Cerebellar nuclear complex (tissue), 1 donor: ENCODE measurements at places on chromosomes 5 and 9.

- no peak for DNase-seq
These were observed 1084.2 kb upstream of the COX7C start for GRCh38 chr5:85533341-85534047.

DNA sequence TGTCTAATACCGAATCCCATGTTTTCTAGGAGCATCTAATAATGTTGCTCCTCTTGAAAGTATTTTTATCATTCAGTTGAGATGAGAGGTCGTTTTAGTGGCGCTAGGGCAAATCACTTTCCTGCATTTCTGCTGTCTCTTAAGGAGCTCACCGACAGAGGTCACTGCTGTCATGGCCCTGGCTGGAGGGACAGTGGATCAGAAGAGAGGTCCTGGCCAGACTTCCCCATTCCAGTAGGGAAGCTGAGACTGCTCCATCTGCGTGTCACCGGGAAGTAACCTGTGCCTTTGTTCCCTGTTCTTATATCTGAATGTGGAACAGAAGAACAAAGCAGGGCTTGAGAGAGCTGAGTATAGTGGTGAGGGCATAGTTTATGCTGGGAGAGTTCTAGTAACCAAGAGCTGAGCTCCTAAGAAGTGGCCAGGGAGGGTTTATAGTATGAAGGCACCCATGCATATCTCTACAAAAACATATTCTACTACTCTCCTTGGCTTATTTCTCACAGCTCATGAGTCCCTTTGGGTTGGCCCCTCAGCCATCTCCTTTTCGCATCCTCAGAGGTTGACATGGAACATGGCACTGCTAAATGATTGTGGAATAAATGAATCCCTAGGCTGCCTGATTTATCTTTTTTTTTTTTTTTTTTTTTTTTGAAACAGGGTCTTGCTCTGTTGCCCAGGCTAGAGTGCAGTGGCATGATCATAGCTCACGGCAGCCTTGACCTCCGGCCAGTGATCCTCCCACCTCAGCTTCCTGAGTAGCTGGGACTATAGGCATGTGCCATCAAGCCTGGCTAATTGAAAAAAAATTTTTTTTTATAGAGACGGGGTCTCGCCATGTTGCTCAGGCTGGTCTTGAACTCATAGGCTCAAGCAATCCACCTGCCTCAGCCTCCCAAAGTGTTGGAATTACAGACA lies 27.2 kb downstream of the ATP6V0E1 start:
- no peak for DNase-seq

DNA sequence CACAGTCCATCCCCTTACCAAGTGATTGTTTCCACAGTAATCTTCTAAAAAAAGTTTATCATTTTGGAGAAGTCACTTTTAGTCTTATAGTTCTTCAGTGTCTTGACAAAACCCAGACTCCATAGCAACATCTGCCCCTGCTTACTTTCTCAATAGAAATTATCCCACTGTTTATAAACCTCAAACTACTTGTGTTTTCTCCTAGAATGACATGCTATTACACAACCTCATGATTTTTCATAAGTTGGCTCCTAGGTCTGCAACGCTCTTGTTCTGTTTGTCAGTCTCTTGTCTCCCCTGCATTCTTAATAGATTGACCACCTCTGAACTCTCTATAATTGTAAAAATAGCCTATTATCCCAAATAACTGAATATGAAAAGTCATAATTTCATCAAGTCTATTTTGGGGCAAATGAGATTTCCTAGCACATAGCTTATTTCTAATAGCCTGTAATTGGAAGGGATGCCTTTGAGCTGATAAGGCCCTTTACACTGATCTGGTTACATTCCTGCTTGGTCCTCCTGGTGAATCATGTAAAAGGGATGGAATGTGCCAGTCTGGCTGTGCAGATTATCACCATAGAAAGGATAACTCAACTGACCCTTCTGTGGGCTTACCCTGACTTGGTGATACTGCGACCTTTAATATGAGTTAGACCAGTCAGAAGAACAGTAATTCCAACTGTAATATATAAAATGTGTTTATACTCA lies 69.6 kb downstream of the CHSY3 start:
- no peak for DNase-seq

DNA sequence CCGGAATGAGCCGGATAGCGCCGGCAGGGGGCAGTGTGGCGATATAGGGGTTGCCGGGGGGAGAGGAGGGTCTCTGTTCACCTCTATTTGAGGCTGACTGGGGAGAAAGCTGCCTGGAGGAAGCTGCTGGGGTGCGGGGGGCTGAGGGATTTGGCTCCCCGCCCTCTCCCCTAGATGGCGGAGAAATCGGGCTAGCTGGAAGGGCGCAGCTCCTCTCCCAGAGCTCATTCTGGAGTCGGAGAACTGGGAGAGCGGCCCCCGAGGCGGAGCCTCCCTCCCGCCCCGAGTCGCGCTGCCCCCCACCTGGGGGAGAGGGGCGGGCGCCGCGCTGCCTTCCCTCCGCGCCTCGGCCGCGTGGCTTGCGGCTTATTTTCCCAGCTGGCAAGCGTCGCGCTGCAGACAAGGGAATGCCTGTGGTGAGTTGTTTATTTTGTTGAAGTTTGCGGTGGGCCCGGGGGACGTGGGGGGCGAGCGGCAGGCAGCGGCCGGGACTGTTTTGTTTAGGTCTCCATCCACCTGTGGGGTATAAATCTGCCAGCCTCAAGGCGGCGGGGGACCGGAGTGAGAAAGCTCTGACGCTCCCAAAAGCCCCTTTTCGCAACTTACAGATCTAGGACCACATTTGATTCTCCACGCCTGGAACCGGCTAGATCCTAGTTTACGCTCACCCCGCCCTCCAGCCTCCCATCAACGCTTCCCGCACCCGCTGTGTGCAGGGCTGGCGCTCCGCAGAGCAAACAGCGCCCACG lies 4.1 kb upstream of the RGMB start:
- no peak for DNase-seq

- DNase-seq, result no peak
These were observed 77.6 kb downstream of the JAK2 start for GRCh38 chr9:5062631-5063030.

- DNase-seq, result no peak
These were observed 86.9 kb upstream of the RPS23 start for GRCh38 chr5:82365026-82365425.

GRCh38 chr9:106892632-106893031 lies 29.7 kb downstream of the ZNF462 start:
- DNase-seq, result no peak

- no peak for DNase-seq
These were observed 88.3 kb upstream of the CCDC112 start for GRCh38 chr5:115384587-115385375.

- DNase-seq, result no peak
These were observed 100.9 kb downstream of the ATP10B start for GRCh38 chr5:160750938-160751657.

- no peak for DNase-seq
These were observed 289.9 kb downstream of the SLIT3 start for GRCh38 chr5:169011009-169011408.

DNA sequence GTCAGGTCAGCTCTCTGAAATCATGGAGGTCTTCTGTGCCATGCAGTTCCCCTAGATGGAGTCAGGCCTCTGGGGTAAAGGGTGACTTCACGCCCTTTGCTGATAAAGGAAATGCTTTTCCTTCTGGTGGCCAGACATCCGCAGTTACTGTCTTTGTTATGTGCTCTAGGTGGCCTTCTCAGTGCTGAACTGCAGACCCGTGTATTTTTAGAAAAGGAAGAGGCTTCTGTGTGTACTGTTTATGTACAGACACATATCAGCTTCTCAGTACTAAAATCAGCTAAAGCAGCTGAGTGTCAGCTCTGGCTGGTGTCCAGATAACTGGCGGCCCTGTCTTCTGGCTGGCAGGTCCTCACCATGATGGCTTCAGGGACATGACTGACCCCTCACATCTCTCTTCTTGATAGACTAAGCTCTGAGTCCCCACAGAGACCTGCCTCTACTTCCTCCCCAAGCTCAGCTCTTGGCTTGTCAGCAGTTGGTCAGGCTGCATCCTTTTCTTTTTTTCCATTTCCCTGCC lies 75.3 kb downstream of the ARHGAP26 start:
- no peak for DNase-seq

- DNase-seq, result no peak
These were observed 97.6 kb downstream of the SEMA6A start for GRCh38 chr5:116476897-116477537.

DNA sequence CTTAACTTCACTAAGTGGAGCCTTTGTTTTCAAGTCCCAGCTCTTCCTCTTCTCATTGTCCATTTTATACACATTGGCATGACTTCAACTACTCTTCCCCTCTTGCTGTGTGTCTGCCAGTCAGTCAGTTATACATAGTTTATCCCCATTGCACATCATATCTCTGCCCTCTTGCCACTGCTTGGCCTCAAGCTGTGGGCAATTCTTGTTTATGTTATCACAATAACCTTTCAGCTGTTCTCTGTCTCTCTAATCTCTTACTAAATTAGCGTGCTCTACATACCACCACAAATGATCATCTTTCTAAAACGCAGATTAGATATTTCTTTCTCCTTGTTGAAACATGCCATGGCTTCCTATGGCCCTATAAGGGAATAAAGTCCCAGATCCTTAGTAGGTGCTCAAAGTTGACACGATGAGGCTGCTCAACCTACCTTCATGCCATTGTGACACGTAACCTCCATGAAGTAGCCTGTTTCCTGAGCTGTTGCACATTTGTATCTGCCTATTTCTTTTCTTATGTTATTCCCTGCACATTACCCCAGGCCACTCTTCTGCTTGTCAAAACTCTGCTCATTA lies 239.3 kb downstream of the GAS1 start:
- no peak for DNase-seq

DNA sequence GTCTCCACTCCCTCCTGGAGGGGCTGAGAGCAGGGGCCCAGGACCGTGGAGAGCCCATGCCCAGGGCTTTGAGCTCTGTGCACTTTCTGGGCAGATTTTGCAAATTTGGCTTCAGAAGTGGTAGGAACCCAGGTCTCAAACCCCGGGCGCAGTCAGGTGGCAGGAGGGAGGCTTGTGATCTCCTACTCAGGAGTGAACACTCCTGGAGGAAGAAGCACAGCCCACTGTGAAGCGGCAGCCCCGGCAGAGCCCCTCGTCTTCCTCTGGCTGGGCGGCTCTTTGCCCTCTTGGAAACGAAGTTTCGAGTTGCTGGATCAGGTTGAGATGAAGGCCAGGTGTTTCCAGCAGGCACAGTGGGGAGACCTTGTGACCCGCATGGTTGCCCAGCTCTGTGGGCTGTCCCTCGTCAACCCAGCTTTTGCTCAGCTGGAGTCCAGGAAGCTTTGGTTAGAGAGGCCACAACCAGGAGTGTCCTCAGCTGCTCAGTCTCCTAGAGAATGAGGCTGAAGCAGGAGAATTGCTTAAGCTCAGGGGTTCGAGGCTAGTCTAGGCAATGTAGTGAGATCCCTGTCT lies 48.5 kb downstream of the WNK2 start:
- DNase-seq, result no peak

DNA sequence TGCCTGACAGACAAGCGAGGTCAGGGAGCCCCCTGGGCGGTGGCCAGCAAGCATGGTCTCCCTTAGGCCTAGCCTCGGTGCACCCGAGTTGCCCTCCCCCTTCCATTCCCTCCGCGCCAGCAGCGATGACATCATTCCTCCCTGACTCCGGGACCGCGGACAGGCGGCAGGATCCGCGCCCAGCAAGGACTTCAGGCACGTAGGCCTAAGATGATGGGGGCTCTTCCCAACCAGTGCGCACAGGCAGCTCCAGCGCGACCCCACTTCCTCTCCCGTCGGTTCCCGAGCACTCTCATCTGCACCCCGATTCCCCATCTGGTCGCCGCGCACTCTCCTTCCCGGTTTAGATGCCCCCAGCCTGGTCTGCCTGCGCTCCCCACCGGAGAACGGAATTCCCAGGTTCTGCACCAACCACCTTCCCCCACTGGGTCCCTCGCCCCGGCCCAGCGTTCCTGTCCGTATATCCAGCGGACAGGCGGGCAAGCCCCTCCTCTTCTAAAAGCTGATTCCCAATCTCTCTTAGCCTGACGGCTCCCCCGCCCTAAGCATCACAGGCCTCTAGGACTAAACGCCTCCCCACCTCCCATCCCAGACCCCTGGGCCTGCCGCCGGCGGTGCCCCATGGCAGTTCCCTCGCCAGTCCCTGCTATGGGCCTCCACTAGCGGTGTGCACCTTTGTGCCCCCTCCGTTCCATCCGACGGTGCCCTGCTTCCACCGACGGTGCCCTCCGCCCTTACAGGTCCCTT lies 931 bp downstream of the FAM219A start:
- peak; percentile 21 for DNase-seq

DNA sequence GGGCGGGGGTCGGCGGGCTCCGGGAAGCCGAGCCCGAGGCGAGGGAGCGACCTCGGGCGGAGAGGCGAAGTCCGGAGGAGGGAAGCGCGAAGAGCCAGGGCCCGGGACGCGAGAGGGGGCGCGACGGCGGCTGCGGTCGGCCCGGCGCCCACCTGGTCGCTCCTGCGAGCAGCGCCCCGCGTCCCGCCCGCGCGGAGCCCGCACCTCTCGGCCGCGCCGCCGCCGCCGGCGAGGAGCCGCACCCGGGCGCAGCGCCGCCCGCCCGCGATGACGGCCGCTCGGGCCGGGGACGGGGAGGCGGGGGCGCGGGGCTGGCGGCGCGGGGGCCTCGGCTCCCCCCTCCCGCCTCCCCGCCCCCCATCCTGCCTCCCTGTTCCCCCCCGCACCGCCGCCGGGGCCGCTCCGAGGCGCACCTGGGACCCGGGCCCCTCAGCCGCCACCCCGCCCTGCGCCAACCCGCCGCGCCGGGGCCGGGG lies 2.6 kb downstream of the NR5A1 start:
- no peak for DNase-seq

DNA sequence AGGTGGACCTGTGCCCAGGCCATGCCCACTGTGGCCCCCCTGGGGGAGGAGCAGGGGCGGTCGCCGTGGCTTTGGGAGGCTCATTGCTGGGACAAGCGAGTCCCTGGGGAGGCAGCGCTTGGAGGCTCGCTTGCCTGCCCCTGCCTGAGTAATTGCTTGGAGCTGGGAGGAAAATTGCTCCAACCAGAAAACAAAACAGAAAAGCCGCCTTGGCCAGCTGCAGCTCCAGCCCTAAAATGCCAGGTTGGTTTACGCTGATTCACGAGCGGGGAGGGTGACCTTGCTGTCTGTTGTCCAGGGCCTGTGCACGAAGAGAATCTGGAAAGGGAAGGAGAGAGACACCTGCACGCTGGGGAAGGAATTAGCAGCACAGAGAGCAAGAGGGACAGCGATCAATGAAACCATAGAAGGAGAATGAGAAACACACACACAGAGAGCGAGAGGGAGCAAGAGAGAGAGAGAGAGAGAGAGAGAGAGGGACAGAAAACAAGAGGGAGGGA lies 25.3 kb downstream of the NTNG2 start:
- DNase-seq, result no peak
